Tibial nerve (tissue), 4 donors: ENCODE measurements at places on chromosomes 4 and X.

- DNase-seq = no peak
- no peaks in the 10 kb centered on the region for H3K36me3 ChIP-seq
- H3K27me3 ChIP-seq = no peaks in the 10 kb centered on the region
Observed at GRCh38 chr4:10746371-10747171, 62.0 kb upstream of the CLNK start.

- H3K36me3 ChIP-seq = no peaks in the 10 kb centered on the region
- DNase-seq = no peak
- no peaks in the 10 kb centered on the region for H3K27me3 ChIP-seq
Observed at GRCh38 chrX:112067601-112068000, 15.0 kb downstream of the TRPC5 start.

DNA sequence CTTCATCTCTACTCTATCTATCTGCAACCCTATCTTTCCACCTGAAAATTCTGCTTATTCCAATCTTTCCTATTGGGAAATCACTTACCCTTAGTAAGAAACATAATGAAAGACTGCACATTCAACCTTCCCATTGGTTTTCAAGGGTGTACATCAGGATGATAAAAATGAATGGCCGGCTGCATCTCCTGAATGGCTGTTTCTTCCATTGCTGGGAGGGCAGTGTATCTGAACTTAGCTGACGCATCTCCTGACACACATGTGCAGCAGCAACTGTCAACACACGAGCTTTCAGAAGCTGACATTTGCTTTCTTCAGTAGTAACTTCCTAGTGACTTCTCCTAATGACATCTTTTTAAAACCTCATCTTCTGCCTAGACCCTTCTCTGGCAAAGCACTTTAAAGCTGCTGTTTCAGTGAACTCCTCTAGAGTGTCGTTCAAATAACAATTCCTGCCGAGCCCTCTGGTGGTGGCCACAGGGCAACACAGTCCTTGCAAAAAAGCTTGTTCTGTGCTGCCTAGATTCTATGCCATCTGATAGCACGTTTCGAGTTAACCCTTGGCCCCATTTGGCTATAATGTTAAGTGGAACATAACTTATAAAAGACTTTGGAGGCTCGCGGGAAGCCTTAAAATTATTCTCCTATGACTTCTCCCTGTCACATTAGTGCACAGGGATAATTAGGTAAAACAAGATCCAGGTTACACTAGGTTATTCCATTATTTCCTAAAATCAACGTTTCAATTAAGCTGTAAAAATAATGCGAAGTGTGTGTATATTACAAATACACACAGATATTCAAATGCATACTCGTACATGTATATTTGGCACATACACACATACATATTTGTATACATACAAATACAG is 2340.7 kb downstream of the PCDH7 start:
- no peak overlapping the region for H3K4me3 ChIP-seq
- DNase-seq = peak; percentile 28
- no peak overlapping the region for H3K27ac ChIP-seq
- H3K4me1 ChIP-seq = no peaks in the 10 kb centered on the region
- H3K27me3 ChIP-seq = no peaks in the 10 kb centered on the region
- no peaks in the 10 kb centered on the region for H3K36me3 ChIP-seq

GRCh38 chr4:76476571-76476970 is 41.5 kb downstream of the SHROOM3 start:
- H3K27me3 ChIP-seq = no peaks in the 10 kb centered on the region
- no peaks in the 10 kb centered on the region for H3K36me3 ChIP-seq
- no peak overlapping the region for H3K4me3 ChIP-seq
- no peak overlapping the region for H3K27ac ChIP-seq
- no peaks in the 10 kb centered on the region for H3K4me1 ChIP-seq
- no peak for DNase-seq

DNA sequence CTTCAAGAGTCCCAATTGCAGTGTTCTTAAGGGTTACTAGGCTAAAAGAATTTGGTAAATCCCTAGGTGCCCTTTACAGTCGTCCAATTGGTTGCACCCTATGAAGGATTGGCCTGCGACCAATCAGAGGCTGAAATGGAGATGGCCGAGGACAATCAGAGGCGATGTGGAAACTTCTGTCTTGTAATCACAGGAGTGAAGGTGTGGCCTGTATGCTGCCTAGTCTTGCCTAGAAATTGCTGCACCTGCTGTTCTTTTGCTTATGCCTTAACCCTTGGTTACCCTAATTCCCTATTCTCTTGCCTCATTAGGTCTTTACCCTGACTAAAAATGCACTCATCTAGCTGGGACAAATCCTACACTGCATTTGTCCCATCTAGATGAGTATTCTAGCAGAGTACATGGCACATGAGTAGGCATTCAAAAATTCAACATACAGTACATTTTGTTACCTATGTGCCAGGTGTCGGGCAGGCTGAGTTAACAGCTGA is 1.0 kb upstream of the DCK start:
- H3K4me1 ChIP-seq = no peaks in the 10 kb centered on the region
- peak overlapping the region; percentile 77 for H3K4me3 ChIP-seq
- peak overlapping the region; percentile 91 for H3K27ac ChIP-seq
- no peaks in the 10 kb centered on the region for H3K27me3 ChIP-seq

GRCh38 chr4:17763931-17764330 is 17.5 kb downstream of the FAM184B start:
- H3K27me3 ChIP-seq = no peaks in the 10 kb centered on the region
- no peak for DNase-seq
- no peak overlapping the region for H3K4me3 ChIP-seq
- no peak overlapping the region for H3K27ac ChIP-seq
- H3K4me1 ChIP-seq = no peaks in the 10 kb centered on the region

- no peaks in the 10 kb centered on the region for H3K4me1 ChIP-seq
- H3K4me3 ChIP-seq = no peak overlapping the region
- DNase-seq = no peak
- no peaks in the 10 kb centered on the region for H3K27me3 ChIP-seq
- no peaks in the 10 kb centered on the region for H3K36me3 ChIP-seq
- no peak overlapping the region for H3K27ac ChIP-seq
Observed at GRCh38 chr4:106266201-106266600, 49.8 kb downstream of the TBCK start.

DNA sequence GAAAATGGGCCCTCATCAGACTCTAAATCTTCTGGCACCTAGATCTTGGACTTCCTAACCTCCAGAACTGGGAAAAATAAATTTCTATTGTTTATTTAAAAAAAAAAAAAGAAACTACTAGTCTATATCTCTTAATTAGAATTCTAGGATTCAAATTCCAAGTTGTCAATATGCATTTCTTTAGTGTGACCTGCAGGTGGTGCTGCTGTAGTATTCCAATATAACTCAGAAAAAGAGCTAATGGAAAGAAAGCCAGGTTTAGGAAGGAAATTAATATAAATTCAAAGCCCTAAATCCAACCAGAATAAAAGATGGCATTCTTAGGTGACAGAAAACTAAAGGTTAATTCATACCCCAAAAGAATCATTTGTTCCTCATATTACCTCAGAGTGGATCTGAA is 80.0 kb upstream of the NALF2 start:
- H3K4me3 ChIP-seq = no peak overlapping the region
- no peaks in the 10 kb centered on the region for H3K4me1 ChIP-seq
- no peaks in the 10 kb centered on the region for H3K36me3 ChIP-seq

DNA sequence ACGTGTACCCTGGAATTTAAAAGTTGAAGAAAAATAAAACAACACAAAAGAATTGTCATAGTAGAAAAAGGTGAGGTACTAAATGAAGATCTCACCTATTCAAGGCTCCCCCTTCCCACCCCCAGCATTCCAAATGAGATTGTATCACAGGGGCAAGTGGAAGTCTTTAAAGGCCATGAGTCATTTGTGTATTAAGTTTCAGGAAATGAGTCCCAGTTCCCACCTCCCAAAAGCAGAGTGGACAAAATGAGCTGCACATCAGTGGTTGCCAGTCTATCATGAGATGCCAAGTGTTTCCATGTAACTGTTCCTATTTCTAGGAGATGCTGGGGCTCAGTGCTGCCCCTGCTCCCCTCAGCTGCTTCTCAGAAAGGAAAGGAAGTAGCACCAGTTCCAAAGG is 20.1 kb downstream of the ARHGEF9 start:
- no peaks in the 10 kb centered on the region for H3K36me3 ChIP-seq
- H3K4me3 ChIP-seq = no peak overlapping the region
- no peak for DNase-seq
- H3K27ac ChIP-seq = no peak overlapping the region

DNA sequence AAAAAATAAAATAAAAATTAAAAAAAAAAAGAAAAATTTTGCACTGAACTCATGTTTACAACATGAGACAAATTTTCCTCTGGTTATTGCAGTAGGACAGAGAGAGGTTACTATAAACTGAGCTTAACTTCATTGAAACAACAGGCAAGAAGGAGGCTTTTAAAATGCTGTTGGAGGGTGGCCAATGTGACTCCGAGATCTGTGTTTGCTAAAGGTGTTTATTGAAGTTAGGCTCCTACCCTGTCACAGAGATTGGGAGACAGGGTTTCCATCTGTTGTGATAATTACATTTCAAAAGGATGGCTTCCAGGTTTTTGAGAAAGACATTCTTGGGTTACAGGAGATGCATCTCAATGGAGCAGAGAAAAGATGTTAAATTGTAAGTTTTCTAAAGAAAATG is 370.5 kb upstream of the HS3ST1 start:
- H3K4me3 ChIP-seq = no peak overlapping the region
- H3K4me1 ChIP-seq = no peaks in the 10 kb centered on the region
- no peaks in the 10 kb centered on the region for H3K27me3 ChIP-seq
- no peak overlapping the region for H3K27ac ChIP-seq
- DNase-seq = no peak

DNA sequence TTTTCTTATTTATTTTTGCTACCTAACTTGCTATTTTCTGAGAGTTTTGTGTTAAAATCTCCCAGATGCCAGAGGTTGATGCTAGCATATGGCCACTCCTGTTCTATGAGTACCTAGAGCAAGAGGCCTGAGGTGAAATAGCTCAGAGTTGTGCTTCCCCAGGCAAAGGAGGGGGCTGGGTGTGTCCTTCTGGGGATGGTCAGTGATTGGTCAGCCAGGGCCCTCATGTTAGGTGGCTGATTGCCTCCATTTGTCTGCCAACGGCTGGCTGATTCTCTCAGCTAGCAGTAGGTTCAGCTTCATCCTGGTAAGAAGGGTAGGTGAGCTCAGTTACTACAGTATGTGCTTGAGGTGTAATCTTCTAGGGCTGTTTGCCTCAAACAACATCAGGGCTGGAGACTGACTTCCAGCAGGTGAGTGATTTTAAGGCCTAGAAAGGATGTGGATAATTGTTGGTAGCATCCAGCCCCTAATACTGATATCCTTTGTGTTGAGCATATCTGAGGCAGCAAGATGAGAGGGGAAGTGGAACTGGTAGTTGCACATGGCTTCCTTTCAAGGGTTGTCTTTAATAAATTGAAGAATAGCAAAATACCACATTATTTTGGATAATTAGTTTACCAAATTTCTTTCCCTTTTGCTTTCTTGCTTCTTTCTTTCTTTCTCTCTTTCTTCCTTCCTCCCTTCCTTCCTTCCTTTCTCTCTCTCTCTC is 62.5 kb upstream of the RHOH start:
- H3K4me3 ChIP-seq = no peak overlapping the region
- H3K27ac ChIP-seq = no peak overlapping the region
- DNase-seq = no peak
- H3K36me3 ChIP-seq = no peaks in the 10 kb centered on the region
- H3K27me3 ChIP-seq = no peaks in the 10 kb centered on the region
- H3K4me1 ChIP-seq = no peaks in the 10 kb centered on the region

DNA sequence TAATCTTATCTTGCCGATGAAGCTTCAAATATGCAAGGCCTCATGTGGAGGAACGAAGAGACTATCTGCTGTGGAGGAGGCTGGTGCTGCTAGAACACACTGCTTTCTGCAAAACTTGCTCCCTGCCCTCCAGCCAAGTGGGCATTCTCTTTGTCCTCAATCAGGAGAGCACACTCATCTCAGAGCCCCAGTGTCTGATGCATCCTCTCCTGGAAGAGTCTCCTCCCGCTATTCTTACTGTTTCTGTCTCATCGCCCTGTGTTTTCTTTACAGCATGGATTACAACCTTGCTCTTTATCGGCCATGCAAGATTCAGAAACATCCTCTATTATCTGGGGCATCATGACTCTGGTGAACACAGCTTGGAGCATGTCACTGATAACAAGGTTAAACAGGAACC is 68.2 kb upstream of the MTNR1A start:
- H3K27me3 ChIP-seq = no peaks in the 10 kb centered on the region
- no peaks in the 10 kb centered on the region for H3K4me1 ChIP-seq
- DNase-seq = no peak
- no peaks in the 10 kb centered on the region for H3K36me3 ChIP-seq

- H3K4me3 ChIP-seq = no peak overlapping the region
- peaks cover 5% of the 10 kb centered on the region for H3K27me3 ChIP-seq
Observed at GRCh38 chrX:39381422-39381821, 580.2 kb downstream of the MID1IP1 start.

GRCh38 chr4:113316879-113317278 is 267.4 kb downstream of the ANK2 start:
- no peaks in the 10 kb centered on the region for H3K27me3 ChIP-seq
- H3K4me1 ChIP-seq = no peaks in the 10 kb centered on the region
- no peak for DNase-seq
- H3K27ac ChIP-seq = peak overlapping the region; percentile 5

DNA sequence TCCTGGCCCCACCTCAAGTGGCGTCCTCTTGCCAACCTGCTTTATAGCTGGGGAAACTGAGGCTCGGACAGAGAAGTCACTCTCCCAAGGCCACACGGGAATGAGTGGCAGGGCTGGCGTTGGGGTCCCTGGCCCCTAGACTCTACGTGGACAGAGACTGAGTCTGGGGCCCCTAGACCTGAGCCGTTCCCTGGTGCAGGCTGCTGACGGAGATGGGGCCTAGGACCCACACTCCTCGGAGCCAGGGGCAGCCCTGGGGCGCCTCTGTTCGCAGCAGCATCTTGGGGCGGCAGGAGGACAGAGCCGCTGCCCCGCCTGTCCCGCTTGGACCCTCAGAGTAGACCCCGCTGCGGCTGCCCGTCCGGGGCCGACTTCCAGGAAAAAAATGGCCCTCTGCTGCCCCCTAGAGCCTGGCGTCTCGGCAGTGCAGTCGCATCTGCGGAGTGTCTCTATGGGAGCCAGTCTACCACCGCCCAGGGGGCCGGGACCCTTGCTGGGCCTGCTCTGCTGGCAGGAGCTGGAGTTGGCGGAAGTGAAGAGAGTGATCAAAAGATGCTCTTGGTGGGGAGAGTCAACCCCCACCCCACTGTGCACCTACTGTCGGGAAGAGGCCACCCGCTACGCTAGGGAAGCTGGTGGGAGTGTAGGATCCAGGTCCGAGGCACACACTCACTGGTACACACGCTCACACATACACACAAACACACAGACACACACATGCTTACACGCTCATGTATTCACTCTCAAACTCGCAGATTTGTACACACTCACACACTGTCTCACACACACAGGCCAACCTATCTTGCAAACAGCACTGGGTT is 220.1 kb downstream of the AFAP1 start:
- H3K36me3 ChIP-seq = no peaks in the 10 kb centered on the region
- H3K27ac ChIP-seq = no peak overlapping the region
- H3K4me1 ChIP-seq = peaks cover 6% of the 10 kb centered on the region
- no peak for DNase-seq

- no peaks in the 10 kb centered on the region for H3K36me3 ChIP-seq
- H3K4me3 ChIP-seq = no peak overlapping the region
- no peaks in the 10 kb centered on the region for H3K4me1 ChIP-seq
- no peak for DNase-seq
Observed at GRCh38 chrX:28718450-28718849, 131.2 kb downstream of the IL1RAPL1 start.

- H3K4me3 ChIP-seq = no peak overlapping the region
- peaks cover 31% of the 10 kb centered on the region for H3K27me3 ChIP-seq
- no peaks in the 10 kb centered on the region for H3K36me3 ChIP-seq
- no peak overlapping the region for H3K27ac ChIP-seq
- no peaks in the 10 kb centered on the region for H3K4me1 ChIP-seq
Observed at GRCh38 chrX:21745756-21746155, 12.2 kb downstream of the SMPX start.

GRCh38 chrX:38484607-38485498 is 76.5 kb upstream of the TSPAN7 start:
- no peaks in the 10 kb centered on the region for H3K36me3 ChIP-seq
- no peak overlapping the region for H3K27ac ChIP-seq
- no peak for DNase-seq
- no peak overlapping the region for H3K4me3 ChIP-seq
- peaks cover 5% of the 10 kb centered on the region for H3K27me3 ChIP-seq
- no peaks in the 10 kb centered on the region for H3K4me1 ChIP-seq
